ENCODE measurements at places on chromosomes 3 and 15.

DNA sequence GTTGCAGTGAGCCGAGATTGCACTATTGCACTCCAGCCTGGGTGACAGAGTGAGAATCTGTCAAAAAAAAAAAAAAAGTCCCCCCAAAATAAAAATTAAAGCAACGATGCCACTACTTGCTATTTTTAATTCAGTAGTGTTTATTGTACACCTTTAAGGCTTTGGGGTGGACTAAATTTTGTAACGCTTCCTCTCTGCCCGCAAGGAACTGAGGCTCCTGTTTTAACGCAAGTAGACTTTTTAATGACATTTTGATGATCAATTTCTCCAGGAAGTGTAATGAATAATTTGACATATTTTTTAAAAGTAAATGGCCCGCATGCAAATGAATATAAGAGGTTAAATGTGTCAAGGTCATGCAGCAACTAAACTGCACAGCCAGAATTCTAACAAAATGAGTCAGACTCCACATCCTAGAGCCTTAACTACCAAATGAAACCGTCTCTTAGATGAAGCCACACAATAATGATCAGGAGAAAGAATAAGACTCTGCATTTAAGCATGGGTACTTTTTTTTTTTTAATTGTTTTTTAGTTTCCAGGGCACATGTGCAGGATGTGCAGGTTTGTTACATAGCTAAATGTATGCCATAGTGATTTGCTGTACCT, 96.8 kb upstream of the LMOD3 start:
- DNase-seq = no peak

DNA sequence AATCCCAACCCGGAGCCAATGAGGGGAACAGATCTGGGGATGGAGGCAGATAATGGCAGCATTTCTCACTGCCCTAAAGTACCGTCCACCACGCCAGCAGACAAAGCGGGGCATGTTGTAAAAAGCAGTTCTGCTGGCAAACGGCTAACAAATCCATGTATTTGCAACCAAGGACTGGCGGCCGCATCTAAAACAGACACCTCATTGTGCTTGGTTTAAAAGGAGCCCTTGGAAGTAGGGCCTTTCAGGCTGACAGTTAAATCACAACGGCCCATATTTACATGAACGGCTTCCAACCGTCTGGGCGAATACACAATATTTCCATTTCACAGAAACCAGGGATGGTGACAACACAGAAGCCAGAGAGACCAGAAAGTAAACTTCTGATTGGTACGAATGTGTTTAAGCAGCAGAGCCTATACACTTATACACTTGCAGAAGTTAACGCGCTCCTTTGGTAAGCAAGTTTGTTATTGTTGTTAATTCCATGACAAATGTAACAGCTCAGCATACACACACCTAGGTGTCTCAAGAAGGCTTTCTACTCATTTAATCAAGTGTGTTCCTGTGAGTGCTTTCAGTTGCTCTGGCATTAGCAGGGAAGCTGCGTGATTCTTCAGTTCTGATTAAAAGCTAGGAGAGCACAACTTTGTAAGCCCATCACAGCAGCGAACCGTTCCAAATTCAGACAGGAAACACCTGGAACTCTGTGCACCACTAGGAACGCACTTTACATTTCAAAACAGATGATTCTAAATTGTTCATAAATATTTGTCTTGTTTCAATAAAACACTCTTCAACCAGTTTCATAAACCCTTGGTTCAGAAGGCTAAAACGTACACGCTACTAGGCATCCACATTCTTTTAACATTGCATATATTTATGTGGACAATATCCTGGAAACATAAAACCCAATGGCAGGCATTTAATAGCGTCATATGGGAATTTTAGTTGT, 112.9 kb downstream of the PDZRN3 start:
- DNase-seq = no peak

- DNase-seq = no peak
These were observed 632 bp downstream of the CTSH start for GRCh38 chr15:78944202-78944625.

GRCh38 chr3:171640520-171641412, 169.5 kb downstream of the PLD1 start:
- DNase-seq = peak; percentile 45

- no peak for DNase-seq
These were observed 24.8 kb downstream of the EFCC1 start for GRCh38 chr3:129025691-129026435.

DNA sequence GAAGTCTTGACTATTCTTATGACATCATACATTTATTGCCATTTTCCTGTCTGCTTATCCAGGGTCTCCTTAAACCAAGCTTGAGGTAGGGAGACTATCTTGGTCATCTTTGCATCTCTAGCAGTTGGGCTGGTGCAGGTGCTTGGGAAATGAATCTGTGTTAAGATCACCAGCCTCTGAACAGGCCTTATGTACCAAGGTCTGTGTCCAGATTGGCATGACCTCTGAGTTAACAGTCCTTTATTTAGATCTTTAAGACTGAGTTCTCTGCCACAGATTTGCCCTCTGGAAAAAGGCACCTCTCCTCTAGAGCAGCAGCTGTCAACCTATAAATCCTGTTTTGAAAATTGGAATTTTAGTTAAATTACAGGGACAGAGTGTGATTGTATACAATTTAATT, 35.4 kb downstream of the RAB7A start:
- DNase-seq = no peak

GRCh38 chr3:146550743-146551510, 6.5 kb upstream of the PLSCR1 start:
- peak; percentile 84 for DNase-seq

DNA sequence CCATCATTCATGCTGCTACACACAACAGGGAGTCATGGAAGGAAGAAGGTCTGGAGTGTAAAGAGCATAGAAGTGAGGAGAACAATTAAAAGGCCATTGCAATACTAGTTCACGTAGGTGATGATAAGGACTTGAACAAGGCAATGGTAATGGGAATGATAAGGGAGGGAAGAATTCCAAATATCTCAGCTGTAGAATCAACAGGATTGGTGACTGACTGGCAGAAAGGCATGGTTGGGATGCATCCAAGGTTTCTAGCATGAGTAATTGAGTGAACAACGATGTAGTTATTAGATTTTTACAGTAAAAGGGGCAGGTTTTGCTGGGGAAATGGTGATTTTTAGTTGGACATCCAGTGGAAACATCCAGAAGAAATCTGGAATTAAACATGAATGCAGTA, 2.4 kb upstream of the SEC62 start:
- no peak for DNase-seq

DNA sequence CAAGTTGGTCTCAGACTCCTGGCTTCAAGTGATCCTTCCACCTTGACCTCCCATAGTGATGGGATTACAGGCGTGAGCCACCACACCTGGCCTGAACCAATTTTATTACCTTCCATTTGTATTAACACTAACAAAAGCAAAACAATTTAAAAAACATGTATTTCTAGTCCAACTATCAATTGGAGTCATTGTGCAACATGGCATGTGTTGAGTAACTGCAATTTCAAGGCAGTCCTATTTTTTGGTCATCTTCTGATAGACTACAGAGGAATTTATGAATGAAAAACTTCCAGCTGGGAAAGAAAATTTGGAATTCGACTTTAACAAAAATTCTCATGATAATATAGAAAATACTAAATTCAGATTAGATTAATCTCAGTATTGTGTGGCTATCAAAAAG, 16.8 kb downstream of the SPTSSB start:
- DNase-seq = no peak
